ENCODE measurements at places on chromosomes 11 and 22.

DNA sequence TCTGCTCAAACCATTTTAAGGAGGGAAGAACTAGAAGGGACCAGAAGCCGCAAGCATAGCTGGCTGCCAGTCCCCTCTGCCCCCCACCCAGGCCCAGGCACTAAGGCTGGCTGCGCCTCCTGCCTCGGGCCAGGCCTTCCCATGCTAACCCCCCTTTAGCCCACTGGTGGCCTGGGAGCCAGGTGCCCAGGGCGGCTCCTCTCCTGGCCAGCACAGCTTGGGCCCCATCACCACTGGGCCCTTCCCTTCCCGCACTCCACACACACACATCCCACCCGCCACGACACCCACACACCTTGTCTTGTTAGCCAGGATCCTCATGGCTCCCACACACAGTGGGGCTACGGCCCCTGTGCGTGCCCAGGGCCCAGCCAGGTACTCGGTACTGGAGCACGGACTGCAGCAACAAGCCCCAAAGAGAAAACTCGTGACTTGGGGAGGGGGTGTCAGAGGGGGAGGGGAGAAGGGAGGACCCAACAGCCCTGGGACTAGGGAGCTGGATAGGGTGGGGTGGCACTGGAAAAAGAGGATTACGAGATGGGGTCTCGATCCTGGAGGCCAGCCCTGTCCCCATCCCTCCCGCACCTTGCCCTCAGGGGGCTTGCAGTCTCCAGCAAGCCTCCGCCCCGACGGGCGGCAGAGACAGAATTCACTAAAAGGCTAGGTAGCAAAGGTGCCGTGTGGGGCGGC lies 16.0 kb downstream of the BCL9L start:
- DNase-seq = no peak
- H3K4me1 ChIP-seq = peaks cover 64% of the 10 kb centered on the region
- peak overlapping the region; percentile 100 for H3K27ac ChIP-seq
- H3K36me3 ChIP-seq = no peaks in the 10 kb centered on the region
- H3K27me3 ChIP-seq = no peaks in the 10 kb centered on the region

DNA sequence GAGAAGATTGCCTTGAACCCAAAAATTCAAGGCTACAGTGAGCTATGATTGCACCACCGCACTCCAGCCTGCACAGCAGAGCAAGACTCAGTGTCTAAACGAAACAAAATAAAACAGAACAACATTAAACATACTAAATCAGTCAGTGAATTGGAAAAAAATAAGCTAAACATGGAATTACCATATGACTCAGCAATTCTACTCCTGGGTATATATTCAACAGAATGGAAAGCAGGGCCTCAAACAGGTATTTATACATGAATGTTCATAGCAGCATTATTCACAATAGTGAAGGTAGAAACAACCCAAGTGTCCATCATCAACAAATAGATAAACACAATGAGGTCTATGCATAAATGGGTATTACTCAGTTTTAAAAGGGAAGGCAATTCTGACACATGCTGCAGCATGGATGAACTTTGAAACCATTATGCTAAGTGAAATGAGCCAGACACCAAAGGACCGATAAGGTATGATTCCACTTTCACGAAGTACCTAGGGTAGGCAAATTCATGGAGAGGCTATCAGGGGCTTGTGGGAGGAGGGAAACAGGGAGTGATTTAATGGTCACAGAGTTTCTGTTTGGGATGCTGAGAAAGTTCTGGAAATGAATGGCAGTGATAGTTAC lies 15.5 kb downstream of the NTM start:
- H3K27me3 ChIP-seq = no peaks in the 10 kb centered on the region
- no peak for DNase-seq
- H3K4me3 ChIP-seq = no peak overlapping the region
- no peak overlapping the region for H3K27ac ChIP-seq
- no peaks in the 10 kb centered on the region for H3K4me1 ChIP-seq

GRCh38 chr22:29144786-29145160 lies 60.9 kb upstream of the EMID1 start:
- no peak overlapping the region for H3K4me3 ChIP-seq
- no peak for DNase-seq
- no peaks in the 10 kb centered on the region for H3K4me1 ChIP-seq
- no peaks in the 10 kb centered on the region for H3K36me3 ChIP-seq

DNA sequence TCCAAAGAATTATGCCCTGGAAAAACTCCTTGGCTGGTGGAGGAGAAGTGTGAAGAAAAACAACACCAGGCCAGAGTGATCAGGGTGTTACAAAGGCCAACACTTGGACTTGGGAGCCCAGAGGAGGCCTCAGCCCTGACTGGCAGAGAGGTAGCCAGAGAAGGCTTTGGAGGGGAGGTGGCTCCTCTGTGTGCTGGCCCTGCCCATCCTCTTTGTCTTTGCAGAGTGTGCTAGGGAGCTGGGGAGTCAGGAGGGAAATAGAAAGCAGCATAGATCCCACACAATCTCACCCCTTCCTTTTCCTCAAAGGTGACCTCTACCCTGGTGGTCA lies 12.0 kb upstream of the P2RY6 start:
- H3K27ac ChIP-seq = no peak overlapping the region
- H3K36me3 ChIP-seq = no peaks in the 10 kb centered on the region
- no peak for DNase-seq
- H3K4me3 ChIP-seq = no peak overlapping the region
- no peaks in the 10 kb centered on the region for H3K4me1 ChIP-seq

DNA sequence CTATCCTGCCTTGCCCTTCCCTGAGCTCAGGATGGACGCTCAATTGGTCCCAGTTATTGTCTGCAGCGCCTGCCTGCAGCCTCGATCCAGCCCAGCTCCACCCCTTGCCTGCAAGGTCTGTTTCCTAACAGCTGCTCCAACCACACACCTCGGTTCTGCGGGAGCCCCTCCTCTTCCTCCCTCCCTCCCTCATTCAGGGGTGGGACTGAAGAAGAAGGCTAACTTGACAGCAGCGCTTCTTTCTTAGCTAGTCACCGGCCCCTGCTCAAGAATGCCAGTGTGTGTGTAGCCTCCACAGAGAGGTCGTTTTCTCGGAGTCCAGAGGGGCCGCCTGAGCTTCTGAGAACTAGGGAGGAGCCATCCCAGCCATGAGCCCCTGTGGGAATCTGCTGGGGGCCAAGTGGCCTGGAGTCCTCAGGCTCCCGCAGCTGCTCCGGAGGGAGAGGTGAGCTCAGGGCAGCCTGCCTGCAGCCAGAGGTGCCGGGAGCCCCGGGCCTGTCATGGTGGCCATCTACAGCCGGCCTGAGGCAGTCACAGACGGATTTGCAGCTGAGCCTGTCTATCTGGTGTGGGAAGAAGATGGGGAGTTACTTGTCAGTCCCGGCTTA lies 36.1 kb downstream of the LIMK2 start:
- no peaks in the 10 kb centered on the region for H3K27me3 ChIP-seq
- peak overlapping the region; percentile 98 for H3K27ac ChIP-seq
- no peaks in the 10 kb centered on the region for H3K36me3 ChIP-seq
- peak; percentile 86 for DNase-seq

DNA sequence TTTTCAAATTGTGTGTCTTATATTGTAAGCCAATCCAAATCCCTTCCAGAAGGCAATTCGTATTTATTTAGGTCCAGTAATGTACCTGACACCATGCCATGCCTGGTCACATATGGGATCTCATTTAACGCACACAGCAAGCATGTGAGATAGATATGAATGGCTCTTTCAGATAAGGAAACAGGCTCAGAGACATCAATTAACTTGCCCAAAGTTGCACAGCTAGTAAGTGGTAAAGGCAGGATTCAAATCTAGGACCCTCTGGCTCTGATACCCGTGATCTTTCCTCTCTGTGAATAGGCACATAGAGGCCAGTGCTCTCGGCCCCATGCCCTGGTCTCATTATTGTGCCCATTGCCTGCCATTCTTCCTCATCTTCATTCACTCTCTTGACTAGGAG lies 34.3 kb downstream of the KCNJ4 start:
- no peak overlapping the region for H3K4me3 ChIP-seq
- H3K27ac ChIP-seq = no peak overlapping the region
- no peaks in the 10 kb centered on the region for H3K4me1 ChIP-seq
- no peaks in the 10 kb centered on the region for H3K27me3 ChIP-seq

- no peaks in the 10 kb centered on the region for H3K27me3 ChIP-seq
- no peaks in the 10 kb centered on the region for H3K36me3 ChIP-seq
- H3K4me1 ChIP-seq = no peaks in the 10 kb centered on the region
- H3K27ac ChIP-seq = no peak overlapping the region
- H3K4me3 ChIP-seq = no peak overlapping the region
- DNase-seq = no peak
These were observed 7.0 kb upstream of the P2RY2 start for GRCh38 chr11:73210916-73211667.

DNA sequence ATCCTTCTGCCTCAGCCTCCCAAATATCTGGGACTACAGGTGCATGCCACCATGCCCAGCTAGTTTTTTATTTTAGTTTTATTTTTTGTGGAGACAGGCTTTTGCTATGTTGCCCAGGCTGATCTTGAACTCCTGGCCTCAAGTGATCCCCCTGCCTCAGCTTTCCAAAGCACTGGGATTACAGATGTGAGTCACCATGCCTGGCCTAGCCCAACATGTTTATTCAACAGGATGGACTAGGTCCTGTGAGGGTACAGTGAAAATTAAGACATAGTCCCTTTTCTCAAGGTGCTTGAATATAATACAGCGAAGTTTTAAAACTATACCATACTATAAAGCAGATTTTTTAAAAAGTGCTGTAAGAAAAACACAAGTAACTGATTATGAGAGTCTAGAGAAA lies 45.2 kb upstream of the EED start:
- H3K27me3 ChIP-seq = no peaks in the 10 kb centered on the region
- no peaks in the 10 kb centered on the region for H3K36me3 ChIP-seq
- H3K4me3 ChIP-seq = no peak overlapping the region
- H3K4me1 ChIP-seq = no peaks in the 10 kb centered on the region

GRCh38 chr11:11841723-11842420 lies at the start of gene USP47:
USP47 (plus strand) TSS chr11:11841972; CDS start chr11:11842186, 214 bp downstream.
- H3K4me1 ChIP-seq = no peaks in the 10 kb centered on the region
- no peaks in the 10 kb centered on the region for H3K36me3 ChIP-seq
- peak; percentile 92 for DNase-seq
- H3K27me3 ChIP-seq = no peaks in the 10 kb centered on the region
- H3K4me3 ChIP-seq = peak within 1 kb of the TSS; percentile 89

Measured in breast epithelium (tissue), 4 donors.